ENCODE measurements at places on chromosomes 12 and 14.

DNA sequence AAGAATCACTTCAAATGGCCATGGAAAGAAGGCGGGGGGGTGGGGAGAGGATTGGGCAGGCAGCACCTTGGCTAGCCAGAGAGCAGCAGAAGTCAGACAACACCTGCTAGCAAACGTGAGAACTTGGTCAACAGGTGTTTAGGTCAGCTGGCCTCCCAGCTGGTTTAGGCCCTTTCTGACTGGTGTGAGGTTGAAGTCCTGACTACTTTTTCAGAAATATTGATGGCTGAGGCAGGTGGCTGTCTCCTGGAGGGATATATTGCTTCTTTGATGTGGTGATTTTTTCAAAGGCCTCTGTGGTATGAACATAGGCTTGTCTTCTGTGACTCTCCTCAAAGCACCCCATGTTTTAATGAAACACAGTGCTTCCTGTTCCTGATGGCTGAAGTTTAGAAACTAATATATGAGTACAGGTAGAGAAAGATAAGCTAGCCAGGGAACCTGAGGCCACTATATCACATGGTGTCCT is 238.2 kb upstream of the SSTR1 start:
- no peak for DNase-seq

DNA sequence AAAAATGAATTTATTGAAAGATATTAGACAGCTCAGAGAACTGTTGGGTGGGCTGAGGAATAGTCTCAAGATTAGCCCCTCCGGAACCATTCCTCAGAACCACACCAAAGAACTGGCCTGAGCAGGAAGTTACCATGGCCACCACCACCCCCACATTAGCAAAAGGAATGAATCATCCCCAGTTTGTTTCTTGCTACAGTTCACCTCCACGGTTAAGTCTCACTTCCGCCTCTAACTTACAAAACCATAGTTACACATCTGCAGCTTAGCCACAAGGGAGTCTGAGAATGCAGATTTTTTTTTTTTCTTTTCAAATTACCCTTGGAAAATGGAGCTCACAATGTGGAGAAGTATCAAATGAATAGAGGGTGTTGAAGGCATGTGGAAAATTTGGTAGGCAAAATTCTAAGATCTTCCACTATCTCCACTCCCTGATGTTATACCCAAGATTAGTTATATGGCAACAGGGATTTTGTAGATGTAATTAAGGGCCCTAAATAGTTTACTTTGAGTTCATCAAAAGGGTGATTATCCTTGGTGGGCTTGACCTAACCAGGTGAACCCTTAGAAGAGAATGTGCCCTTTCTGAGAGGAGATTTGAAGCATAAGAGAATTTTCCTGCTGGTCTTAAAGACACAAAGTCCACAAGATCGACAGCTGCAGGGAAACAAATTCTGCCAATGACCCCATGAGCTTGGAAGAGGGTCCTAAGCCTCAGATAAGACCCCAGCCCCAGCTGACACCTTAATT is 129.8 kb upstream of the KRR1 start:
- no peak for DNase-seq

- DNase-seq: no peak
Observed at GRCh38 chr14:37602605-37603453, 7.4 kb downstream of the TTC6 start.

GRCh38 chr12:4881266-4882064 is 28.2 kb upstream of the KCNA1 start:
- no peak for DNase-seq

GRCh38 chr14:99915305-99916090 is 122.3 kb downstream of the EML1 start:
- no peak for DNase-seq

DNA sequence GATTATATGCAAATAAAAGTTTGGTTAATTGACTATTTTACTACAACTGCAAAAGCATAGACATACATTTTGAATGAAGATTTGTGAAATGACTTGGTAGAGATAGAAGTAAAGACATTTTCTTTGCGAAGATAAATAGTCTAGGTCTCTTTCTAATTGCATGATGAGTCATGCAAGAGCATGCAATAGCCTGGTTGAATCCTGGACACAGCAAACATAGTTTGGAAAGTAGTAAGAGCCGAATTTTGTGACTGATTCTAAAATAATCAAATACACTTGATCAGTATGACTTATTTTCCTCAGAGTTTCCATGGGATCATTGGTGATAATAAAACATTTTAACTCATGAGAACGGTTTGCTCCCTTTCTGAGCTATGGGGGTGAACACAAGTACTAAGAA is 27.7 kb upstream of the CAND1 start:
- DNase-seq: no peak

- DNase-seq: peak; percentile 52
Observed at GRCh38 chr12:74537126-74537706, 419 bp upstream of the ATXN7L3B start.

DNA sequence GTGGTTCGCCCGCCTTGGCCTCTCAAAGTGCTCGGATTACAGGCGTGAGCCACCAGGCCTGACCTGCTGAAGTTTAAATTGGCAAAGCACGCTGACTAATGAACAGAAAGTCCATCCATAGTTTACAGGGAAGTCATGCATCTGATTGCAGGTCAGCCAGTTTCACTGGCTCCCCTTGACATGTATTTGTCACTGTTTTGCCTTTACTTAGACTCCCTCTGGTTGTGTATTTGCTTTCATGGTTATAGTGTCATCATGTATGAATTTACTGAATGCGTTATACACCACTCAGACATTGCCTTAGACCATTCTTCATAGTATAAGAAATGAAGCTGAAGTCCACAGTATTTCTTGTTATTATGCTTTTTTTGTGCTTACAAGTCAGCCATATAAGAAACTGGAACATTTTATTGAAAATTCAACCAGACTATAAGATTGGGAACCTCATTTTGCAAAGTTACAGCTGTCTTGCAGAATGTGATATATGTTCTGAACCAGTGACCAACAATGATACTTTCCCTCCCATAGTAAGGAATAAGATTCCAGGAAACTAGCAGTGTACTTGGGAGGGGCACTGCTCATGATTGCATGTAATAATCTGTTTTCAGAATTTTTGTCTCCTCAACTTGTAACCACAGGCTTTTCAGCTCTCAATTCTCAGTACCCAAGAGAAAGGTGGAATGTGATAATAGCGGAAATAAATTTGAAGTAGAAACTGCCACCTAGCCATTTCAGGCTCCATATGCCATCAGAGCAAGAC is 51.9 kb upstream of the ATF7IP start:
- no peak for DNase-seq

GRCh38 chr14:60840313-60840712 is 105.8 kb downstream of the MNAT1 start:
- DNase-seq: no peak

DNA sequence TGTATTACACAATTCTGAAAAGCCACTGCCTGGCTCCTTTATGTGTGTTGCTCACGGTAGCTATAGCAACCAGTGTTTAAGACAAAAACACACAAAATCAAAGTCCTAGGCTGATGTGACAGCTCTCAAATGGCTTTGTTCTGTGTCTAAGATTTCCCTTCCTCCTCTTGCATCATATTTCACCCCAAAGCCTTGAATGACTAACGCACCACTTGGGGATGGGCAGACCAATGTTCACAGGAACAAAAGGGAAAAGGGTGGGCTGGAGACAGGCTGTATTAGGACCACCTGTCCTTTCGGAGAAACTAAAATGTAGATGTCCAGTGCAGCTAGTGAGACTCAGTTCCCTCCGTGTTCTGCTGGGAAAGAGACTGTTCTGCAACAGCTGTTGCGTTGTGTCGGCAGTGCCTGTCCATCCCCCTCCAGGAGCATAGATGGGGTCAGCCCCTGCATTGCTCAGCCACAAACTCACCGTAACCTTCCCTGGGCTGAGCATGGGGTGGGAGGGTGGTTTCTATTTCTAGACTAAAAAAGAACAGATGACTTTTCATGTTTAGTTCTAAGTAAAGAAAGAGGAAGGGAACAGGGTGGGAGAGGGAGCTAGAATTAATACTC is 26.8 kb upstream of the DAAM1 start:
- no peak for DNase-seq

- peak; percentile 63 for DNase-seq
Observed at GRCh38 chr14:92687681-92688433, 60.6 kb downstream of the LGMN start.

- no peak for DNase-seq
Observed at GRCh38 chr12:52148464-52149181, 43.2 kb downstream of the KRT80 start.

All from NCI-H1930 (cell line).